Kidney epithelial cell (primary cell): ENCODE measurements at places on chromosomes 3 and 15. TPM values are rescaled to one million over a fixed set of nuclear protein-coding genes. Genes with fewer than 3 reads are reported as not detected.

Gene CSPG4
- total RNA-seq, result 1.2 and 1.7 TPM in 2 replicates

Gene SUCNR1
- 0.07 and 0.08 TPM in 2 replicates for total RNA-seq

Gene KLHL6
- not detected in 2 replicates for total RNA-seq

Gene SNUPN
- 17.4 and 21.3 TPM in 2 replicates for total RNA-seq

Gene SECISBP2L
- 20.0 and 22.4 TPM in 2 replicates for total RNA-seq

Gene GOLGA6L4
- 1.1 and 3.6 TPM in 2 replicates for total RNA-seq
